ENCODE measurements at places on chromosomes 2 and 18.

DNA sequence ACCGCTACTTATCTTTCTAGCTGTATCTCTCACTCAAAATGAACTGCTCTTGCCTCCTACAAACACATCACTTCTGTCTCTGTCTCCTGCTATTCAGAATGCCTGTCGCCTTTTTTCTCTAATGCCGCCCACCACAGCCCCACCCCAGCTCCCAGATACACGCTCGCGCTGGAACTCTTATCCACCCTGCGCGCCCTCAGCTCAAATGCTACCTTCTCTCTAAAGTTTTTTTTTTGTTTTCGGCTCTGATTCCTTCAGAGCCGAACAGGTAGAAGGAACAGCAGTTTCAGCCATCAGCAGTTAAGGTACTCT, 3.9 kb upstream of the SOS1 start:
- DNase-seq: no peak

GRCh38 chr2:17441790-17442189, 76.5 kb downstream of the RAD51AP2 start:
- DNase-seq: no peak

DNA sequence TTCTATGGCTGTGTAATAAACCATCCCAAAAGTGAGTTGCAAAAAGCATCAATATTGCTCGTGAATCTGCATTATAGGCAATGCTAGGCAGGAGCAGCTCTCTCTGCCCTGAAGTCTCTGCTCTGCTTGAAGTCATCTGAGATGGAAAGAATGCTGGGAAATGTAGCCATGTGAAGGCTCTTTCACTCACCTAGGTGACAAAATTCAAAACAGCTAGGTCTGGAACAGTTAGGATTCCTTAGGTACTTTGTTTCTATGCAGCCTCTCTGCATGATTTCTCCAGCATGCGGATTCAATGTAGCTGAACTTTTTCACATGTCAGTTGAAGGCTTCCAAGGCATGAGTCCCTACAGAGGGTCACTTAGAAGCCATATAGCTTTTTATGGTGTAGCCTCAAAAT, 1383.7 kb downstream of the LRP1B start:
- DNase-seq: no peak

DNA sequence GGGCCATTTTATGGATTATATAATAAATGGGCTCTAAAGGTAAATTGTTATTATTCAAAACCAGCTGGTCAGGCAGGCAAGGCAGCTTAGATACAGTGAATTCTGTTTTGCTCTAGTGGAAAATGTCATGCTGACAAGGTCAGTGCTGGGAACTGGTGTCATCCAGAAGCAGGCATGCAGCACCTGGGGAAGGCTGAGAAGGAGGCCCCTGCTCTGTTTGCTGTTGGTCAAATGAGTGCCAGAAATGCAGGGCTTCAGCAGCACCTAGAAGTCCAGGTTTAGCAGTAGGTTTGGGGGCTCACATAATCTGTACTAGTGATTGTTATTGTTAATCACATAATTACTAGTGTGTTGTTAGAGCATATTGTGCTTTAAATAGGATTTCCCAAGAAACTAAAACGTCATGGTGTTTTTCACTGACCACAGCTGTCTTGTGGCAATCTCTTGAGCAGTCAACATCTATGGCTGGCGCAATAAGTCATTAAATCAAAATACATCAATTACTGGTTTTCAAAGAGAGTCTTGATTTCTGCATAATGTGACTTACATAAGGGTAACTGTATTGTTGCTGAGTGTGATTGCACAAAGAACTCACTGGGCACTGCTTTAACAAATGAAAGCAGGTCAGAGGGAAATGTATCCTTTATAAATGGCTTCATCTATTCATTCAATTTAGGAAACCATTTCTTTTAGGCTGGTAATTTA, 99.1 kb downstream of the MYO3B start:
- DNase-seq: no peak

- no peak for DNase-seq
These were observed 649.4 kb downstream of the BCL11A start for GRCh38 chr2:59903994-59904544.

DNA sequence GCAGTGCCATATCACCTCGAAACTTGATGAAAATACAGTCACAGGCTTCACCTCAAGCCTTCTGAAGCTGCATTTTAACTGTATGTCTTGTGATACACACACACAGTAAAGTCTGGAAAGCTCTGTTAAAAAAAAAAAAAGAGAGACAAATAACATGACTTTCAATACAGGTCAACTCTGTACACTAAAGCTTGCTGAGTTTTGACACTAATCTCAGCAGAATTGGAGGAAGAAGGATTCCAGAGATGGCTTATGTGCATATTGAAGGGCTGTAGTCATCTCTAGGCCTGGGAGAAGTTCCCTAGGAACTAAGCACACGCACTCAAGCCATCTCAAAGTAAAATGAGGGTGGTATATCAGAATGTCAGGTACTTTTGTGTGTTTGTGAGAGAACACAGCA, 875.1 kb downstream of the EPHA4 start:
- DNase-seq: no peak

- no peak for DNase-seq
These were observed 309.8 kb downstream of the C1D start for GRCh38 chr2:67752969-67753368.

DNA sequence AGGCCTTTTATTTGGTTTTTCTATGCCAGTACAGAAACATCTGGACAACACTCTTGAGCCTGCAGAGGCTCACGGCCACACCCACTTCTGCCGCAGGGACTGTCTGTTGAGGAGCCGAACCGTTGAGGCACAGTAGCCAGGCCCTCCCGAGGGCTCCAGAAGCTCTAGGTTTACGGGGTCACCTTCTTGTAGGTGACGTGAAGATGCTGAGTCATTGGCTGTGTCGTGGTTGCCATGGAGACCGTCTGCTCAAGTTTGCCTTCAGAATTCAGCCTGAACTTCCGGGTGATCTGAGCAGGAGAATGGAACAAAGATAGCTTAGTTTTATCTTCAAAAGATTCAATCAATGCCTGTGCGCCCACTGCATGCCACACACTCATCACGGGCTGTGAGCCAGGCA, 25.9 kb downstream of the BOK start:
- no peak for DNase-seq

Data from T-helper 9 cell (primary cell).